Upper lobe of right lung (tissue), 1 donor: ENCODE measurements at places on chromosomes 12 and 14.
A peak's percentile ranks its signal among the peaks of the same experiment; 100 is the strongest.

DNA sequence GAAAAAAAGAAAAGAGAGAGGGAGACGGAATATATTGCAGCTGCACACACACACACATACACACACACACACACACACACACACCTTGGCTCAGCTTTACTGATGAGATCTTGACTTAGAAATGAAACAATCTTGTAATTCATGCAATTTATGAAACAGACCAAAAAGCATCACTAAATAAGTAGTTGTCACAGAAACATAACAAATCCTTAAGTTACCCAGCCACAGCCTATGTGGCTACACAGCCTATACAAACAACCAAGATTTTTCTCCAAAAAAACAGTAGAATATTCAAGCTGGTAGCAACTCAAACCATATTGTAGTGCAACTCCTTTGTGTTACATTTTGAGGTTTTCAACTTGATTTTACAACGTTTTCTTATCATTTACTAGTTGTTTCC, 37.9 kb upstream of the GNG2 start:
- no peak for DNase-seq

- DNase-seq = no peak
Observed at GRCh38 chr14:99148131-99148530, 123.9 kb downstream of the BCL11B start.

- DNase-seq = no peak
Observed at GRCh38 chr12:111173836-111174235, 195.1 kb downstream of the PHETA1 start.

DNA sequence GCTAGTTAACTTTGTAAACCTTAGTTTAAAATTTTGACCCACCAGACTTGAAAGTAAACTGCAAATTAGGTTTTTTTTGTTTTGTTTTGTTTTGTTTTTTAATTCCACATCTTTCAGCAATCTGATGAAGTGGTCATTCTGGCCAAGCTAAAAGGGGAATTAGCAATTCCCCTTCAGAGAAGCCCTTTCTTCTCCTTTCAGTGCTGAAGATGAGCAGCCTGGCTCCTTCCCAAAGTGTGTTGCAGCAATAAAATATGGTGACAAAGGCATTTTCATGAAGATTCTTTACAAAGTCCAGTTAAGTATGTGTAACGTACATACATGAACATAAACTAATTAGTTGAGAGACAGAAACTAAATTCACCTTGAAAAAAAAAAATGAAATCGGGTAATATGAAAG, 380.1 kb downstream of the NOVA1 start:
- DNase-seq = no peak

- no peak for DNase-seq
Observed at GRCh38 chr12:57164966-57165625, 17.7 kb upstream of the LRP1-AS start.

GRCh38 chr14:22475381-22475780, 113.6 kb downstream of the DAD1 start:
- DNase-seq = no peak

DNA sequence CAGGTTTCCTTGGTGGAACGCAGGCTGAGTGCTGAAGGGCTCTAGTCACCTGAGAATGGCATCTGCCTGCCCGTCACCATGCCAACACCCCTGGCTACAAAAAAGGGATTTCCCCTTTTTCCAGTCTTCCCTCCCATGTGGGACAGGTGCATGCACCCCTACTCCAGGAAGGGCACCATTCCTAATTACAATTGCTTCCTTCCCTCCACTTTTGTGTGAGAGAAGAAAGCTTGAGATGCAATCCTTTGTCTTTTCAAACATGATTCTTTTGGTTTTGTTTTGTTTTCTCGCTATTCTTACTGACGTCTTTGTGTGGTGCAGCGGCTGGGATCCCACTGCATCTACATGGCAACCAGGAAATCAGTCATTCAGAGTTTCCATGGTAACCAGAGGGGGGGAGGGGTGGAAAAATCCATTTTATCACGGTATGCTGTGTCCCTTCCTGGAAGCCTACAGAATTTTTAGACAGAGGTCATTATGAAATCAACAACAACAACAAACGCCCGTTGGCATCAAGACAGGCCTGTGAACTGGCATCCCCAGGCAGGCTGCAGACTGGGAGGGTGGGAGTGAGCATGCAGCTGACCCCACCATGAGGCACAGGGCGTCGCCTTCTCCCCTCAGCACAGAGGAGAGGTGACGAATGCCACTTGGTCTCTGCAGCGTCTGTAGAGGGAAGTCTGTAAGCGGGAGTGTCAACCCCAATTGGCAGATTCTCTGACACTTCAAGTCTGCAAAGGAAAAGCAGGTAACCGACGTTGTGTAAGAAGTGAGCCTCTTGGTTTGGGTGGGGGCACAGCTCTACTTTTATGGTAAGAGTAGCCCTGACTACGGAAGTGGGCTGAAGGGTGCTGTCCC, 13.6 kb upstream of the GNG2 start:
- DNase-seq = peak; percentile 63

GRCh38 chr14:75249958-75250336, 28.7 kb upstream of the FOS start:
- no peak for DNase-seq

DNA sequence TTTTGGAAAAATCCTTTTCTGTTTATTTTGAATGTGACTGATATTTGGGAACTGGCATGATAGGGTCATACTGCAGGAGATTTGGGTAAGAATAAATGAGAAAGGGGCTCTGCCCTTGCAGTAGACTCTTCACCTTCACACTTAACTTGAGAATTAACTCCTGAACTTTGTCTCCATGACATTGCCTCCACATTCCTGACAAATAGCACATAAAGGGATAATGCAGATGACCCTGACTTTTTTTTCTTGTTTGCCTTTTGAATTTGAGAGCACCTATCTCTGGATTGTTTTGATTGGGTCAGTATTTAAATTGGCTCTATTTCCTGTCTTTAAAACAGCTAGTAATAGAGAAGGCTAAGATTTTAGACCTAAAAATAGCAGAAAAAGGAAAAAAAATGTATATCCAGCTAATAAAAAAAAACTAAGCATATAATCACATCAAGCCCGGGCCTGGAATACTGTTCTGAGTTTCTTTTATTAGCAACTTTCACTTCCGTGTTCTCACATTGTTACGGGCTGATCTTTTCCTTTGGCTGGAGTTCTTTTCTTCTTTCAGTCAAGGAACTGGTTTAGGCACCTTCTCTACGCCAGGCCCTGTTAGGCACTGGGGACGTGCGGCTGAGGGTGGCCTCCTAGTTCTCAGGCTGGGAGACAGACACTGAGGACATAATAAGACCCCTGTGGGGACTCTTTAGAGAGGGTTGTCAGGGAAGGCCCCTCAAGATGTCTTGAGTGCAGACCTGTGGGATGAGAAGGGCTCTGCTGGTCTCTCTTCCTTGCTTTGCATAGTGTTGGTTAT, 53.1 kb upstream of the GNPNAT1 start:
- DNase-seq = no peak

DNA sequence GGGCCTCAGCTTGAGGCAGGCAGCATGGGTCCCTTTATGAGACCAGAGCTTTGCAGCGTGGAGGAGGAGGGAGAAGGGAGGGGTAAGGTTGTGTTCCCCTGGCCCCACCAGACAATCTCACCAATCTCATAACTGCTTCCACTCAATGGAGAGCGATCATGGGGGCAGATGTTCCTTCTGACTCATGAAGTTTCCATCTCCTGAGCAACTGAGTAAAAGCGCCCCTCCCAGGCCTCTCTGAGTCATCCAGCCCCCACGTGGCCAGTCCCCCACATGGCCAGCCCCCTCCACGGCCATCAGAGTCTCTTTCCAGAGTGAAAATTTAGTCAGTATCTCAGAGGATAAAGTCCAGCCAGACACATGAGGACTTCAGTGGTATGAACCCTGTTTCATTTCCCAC, 39.2 kb upstream of the PLXNC1 start:
- no peak for DNase-seq

GRCh38 chr14:93811676-93812075, 23.4 kb upstream of the PRIMA1 start:
- DNase-seq = no peak

- no peak for DNase-seq
Observed at GRCh38 chr12:71472441-71472911, 32.9 kb downstream of the LGR5 start.

GRCh38 chr12:116506697-116507064, 52.5 kb upstream of the MAP1LC3B2 start:
- DNase-seq = no peak

DNA sequence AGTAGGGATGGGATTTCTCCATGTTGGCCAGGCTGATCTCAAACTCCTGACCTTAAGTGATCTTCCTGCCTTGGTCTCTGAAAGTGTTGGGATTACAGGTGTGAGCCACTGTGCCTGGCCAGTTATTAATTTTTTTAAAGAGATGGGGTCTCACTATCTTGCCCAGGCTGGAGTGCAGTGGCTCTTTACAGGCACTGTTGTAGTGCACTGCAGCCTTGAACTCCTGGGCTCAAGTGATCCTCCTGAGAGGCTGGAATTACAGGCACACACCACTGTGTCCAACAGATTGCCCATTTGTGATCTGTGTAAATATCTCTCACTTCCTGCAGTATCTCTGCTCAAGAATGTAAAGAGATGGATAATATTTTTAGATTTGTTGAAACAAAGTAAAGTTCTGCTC, 45.9 kb downstream of the PTPN11 start:
- no peak for DNase-seq

- no peak for DNase-seq
Observed at GRCh38 chr12:50924131-50924438, 28.3 kb upstream of the HIGD1C start.

GRCh38 chr12:12705838-12706520, 10.0 kb upstream of the GPR19 start:
- DNase-seq = no peak

- DNase-seq = no peak
Observed at GRCh38 chr14:54058505-54058904, 101.9 kb upstream of the BMP4 start.

DNA sequence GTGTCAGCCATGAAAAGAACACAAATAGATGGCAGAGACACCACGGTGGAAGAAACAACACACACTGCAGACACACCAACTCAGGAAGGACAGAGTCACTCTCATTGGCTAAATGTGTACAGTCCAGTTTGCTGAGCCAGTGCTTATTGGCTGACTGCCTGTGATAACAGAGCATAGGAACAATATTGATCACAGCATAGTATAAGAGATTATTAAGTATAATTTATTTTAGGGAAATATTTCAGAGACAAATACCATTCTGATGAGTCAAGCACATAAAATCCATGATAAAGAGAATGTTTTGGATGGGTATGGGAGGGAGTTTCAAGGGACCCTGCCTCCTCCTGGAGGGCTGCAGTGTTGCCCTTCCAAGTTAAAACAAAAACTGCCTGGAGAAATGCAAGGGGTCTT, 50.9 kb downstream of the BTG1 start:
- DNase-seq = no peak

GRCh38 chr14:89801136-89801535, 153.4 kb downstream of the EFCAB11 start:
- no peak for DNase-seq

DNA sequence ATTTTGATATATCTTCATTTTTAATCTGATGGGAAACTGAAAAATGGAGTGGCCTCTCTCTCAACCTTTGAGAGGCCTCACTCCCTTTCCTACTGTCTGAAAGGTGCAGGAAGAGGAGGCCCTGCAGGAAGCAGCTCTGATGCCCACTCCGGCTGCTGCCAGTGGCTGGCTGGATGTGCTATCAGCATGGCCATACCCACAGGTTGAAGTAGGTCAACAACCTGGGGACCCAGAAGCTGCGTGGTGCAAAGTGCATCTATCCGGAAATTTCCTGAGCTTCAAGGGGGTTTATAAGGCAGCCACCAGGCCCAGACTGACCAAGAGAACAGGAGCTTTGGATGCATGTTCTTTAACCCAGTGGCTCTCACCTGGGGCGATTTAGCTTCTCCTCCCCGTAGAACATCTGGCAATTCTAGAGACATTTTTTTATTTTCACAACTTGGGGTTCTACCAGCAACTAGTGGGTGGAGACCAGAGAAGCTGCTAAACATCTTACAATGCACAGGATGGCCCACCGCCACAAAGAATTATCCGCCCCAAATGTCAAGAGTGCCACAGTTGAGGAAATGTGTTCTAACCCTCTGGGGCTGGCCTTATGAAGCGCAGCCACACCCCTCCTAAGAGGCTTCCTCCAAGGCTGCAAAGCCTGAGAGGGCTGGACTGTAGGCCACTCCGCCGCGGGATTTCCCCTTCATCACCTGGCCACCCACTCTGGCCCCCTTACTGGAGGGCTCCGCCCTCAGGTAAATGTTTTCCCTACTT, 8.2 kb upstream of the BATF start:
- no peak for DNase-seq

- no peak for DNase-seq
Observed at GRCh38 chr12:6724409-6724797, 557 bp downstream of the COPS7A start.

DNA sequence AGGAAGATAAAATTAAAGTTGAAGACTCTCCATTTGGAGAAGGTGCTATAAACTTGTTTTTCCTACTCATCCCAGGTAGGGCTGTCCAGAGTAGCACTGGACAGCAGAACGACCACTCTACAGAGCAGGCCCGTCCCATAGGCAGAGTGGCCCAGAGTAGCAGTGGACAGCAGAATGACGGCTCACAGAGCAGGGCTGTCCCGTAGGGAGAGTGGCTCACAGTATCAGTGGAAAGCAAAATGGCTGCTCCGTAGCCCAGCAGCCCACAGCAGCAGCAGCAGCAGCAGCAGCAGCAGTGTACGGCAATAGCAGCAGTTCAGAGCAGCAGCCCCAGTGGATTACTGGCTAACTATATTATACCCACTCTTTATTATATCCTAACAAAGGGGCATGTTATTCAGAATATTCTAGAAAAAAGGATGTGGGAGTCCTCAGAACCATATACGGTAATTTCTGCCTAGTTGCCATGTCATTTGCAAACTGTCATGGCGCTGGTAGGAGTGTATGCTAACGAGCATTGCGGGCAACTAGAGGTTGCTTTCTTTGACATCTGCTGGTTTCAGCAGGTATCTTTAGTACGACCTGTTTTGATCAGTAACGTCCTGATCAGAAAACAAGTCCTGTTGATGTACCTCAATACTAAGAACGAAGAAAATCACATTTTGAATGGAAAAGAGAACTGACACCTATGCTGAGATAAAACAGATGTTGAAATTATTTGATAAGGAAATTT, 567.3 kb downstream of the SLC16A7 start:
- no peak for DNase-seq

- DNase-seq = peak; percentile 40
Observed at GRCh38 chr12:52608826-52609630, 7.8 kb upstream of the KRT72 start.

GRCh38 chr12:10466311-10466710, 13.1 kb upstream of the KLRC1 start:
- no peak for DNase-seq

- DNase-seq = no peak
Observed at GRCh38 chr14:91298576-91298975, 54.1 kb upstream of the GPR68 start.

DNA sequence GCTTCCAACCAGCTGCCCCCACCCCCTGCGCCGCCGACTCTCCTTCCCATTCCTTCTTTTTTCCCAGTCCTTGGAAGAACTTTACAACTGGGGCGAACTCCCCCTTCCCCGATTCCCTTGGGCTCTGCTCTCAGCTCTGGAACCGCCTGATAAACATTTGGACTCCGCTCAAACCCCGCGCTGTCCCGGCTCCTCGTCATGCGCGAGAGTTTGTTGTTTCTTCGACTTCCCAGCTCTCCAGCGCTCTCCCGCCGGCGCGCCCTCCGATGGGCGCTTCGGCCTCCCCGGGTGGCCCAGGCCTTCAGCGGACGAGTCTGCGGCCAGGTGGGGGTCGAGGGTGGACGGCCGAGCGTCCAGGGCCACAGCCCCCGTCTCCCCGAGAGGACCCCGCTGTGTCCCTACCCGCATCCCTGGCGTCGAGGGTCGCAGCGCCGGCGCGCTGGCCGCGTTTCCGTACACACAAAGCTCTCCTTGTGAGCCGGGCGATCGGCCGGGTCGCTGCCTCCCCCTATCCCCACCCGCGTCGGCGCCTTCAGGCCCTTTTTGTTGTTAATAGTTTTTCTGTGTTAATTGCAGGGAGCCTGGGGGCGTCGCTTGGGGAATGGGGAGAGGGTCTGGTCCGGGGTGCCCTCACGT, 847 bp downstream of the MMP14 start:
- peak; percentile 84 for DNase-seq
